ENCODE measurements at places on chromosomes 2 and 18.

- no peak for DNase-seq
These were observed 19.1 kb downstream of the PARD6G start for GRCh38 chr18:80228051-80228848.

DNA sequence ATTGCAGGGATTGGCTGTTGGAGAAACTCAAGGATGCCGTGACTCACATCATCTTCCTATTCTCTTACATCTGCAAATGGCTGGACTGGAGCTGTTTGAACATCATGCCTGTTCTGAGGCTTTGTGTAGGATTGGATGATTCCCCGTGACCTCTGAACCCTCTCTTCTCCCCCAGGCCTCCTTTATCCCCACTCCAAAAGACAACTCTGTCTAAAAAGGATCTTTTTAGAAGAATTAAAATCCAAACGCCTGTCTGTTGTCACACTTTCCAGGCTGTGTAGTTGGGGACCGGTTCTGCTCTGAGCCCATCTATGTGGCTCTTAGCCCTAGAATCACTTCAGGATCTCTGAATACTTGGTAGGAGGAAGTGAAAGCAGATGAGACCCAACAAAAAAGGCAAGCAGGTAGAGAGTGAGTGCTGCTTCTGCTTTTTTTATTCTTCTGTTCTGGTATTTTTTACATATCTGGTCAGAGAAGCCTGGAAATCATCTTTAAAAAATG lies 565 bp downstream of the SP140 start:
- no peak for DNase-seq

GRCh38 chr2:25085761-25086560 lies 44.1 kb downstream of the EFR3B start:
- DNase-seq: no peak

DNA sequence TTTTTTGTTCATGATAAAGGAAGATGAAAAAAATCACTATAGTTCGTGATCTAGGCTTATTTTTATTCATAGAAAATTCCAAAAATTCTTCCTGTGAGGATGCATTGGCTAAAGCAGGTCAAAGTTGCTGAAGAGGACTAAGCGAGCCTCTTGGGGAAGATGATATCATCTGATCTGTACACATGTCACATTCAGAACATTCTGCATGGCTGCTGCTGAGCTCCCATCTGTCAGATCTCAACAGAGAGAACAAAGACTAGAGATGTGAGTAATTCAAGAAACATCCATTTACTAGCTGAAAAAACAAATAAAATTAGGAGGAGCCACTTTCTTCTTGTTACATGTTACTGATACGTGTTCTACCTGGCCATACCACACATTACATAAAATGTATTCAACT lies 518.6 kb upstream of the FSIP2 start:
- DNase-seq: no peak

DNA sequence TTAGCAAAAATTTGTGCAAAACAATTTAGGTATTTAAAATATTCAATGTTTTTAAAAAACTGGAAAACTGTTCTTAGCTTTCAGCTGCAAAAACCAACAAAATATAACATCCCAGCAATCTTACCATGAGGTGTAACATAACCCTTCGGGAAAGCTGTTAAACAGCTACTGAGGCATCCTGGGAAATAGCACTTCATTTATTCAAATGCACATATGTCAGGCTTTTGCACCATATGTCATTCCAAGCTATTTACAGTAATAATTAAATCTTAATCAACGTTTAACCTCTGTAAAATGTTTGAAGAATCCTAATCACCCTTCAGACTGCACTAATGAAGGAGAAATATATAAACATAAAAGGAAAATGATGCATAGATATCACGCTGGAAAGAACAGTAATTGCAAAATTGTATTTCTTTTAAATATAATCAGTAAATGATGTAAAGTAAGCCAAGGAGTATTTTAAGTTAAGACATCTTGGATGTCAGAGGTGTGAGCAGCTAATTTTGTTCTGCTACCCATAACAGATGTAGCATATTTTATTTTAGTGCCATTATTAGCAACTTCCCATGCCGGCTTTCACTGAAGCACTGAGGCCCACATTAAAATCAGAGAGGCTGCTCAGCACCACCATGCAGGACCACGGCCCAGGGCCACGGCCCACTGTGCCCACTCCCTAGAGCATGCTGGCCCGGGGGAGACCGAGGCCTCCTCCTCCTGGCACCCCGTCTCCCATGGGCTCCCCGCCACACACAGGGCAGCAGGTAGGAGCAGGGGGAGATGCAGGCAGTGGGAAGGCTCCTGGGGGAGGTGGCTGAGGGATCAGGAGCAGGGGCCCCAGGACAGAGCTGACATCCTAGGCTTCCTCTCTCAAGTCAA lies 30.9 kb downstream of the EMX1 start:
- no peak for DNase-seq

DNA sequence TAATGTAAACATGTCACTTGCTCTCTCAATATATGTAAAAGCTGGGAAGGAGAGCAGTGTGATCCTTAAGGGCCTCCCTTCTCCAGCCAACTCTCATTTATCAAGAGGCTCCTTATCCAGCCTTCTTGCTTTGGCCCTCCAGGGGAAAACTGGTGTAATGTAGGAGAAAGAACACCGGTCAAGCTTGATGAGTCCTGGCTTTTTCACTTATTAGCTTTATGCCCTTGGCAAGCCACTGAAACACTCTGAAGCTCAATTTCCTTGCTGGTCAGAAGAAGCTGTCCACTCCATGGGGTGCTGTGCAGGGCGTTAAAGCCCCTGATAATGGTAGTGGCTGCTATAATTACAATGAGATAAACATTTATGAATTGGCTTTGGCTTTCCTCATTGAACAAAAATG lies 251.2 kb upstream of the RBBP8 start:
- DNase-seq: no peak

GRCh38 chr2:113734185-113734584 lies 22.3 kb downstream of the SLC35F5 start:
- no peak for DNase-seq

GRCh38 chr2:66437109-66437690 lies 2.3 kb downstream of the MEIS1 start:
- DNase-seq: no peak

DNA sequence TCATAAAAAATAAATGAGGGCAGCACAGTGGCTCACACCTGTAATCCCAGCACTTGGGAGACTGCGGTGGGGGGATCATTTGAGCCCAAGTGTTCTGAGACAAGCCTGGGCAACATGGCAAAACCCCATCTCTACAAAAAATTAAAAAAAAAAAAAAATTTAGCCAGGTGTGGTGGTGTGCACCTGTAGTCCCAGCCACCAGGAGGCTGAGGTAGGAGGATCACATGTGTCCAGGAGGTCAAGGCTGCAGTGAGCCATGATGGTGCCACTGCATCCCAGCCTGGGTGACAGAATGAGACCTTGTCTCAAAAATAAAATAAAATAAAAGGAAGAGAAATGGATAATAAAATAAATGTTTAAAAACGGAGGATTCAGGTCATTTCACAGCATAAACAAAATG lies 113.5 kb downstream of the ATAD2B start:
- no peak for DNase-seq

DNA sequence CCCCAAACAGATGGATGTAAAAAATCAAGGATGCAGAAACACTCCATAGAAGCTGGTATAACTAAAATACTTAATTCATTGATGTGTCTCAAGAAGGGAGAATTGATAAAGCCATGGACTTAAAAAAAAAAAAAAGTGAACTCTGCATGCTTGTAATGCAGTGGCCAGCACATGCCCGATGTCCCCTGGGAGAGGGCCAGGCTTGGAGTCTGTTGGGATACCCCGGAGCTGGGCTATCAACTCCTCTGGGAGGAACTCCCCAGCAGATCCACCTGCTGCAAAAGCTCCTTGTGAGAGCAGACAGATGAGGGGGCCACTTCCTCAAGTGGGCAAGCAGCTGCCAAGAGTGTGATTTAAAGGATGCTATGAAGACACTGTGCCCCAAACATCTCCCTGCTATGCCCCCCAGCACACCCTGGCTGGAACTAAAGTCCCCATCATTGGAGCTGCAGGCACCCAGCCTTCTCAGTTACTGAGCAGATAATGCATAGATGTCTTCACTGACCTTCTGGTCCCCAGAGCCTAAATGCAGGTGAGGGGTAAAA lies 311.5 kb upstream of the ID2 start:
- no peak for DNase-seq

DNA sequence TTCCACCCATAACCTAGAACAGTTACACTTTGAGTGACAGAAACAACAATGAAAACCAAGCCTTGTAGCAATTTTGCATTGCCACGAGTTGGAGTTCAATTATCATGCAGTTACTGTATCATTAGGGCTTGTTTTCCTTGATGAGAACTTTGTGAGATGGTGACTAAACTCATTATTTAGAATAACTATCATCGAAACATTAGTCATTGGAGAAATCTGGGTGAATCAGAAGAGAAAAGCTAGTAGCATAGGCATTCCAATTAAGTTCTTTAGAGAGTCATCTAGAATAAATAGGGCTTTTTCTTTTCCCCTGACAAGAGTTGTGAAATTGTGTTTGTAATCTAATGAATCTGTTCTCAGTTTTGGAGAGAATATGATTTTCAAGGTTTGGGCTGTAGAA lies 122.8 kb upstream of the DOCK10 start:
- no peak for DNase-seq

GRCh38 chr2:238302087-238302486 lies 13.7 kb upstream of the PER2 start:
- DNase-seq: no peak

GRCh38 chr2:196980001-196980400 lies 53.5 kb upstream of the PGAP1 start:
- DNase-seq: no peak

- DNase-seq: no peak
These were observed 440.5 kb downstream of the NBAS start for GRCh38 chr2:15120631-15121030.

- no peak for DNase-seq
These were observed 16.7 kb upstream of the ADGRF3 start for GRCh38 chr2:26363323-26363722.

DNA sequence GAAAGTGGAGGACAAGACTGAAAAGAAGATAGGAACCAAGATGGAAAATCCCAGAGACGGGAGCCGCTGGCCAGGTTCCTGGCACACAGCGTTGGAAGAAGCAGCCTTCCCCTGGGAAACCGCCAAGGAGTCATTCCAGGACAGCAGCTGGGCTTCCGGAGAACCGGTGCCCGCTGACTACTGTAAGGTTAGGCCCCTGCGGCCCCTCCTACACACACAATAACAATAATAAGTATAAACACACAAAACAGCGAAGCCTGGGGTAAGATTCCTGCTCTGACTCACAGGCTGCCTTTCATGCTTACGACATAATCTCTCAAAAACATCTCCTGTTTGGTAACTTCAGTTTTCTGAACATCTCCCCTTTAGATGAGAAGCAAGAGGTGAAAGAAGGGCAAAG lies 28.1 kb upstream of the MYCN start:
- DNase-seq: no peak

DNA sequence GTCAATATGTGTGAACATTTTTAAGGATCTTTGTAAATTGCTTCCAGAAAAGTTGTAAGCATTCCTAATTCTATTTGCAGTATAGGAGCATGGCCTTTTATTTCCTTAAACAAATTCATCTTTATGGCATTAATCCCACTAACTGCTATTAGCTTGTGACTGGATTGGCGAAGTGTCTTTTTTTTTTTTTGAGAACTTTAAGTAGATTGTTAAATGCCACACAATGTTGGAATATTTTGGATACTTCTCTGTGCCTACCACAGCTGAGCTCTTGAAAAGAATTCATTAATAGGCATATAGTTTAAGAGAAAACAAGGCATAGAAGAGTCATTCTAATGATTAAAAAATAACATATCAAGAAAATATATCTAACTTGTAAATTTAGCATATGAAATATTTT lies 129.7 kb downstream of the LAMA3 start:
- no peak for DNase-seq

DNA sequence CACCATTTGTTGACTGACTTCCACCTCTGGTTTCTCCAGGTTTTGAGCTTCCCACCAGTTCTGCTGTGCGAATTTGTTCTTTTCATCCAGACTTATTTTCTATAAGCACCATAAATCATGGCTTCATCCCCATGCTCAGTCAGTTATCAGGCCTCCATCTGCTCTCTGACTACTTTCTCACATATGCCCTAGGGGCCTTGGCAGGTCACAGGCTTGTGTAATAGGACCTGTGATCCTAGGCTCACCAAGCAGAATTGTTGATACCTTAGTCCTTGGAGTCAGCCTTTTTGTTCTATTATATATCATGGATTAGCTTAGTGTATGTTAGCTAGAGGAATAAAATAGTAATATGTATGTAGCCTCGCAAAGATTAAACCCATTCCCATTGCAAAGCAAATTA lies 284.2 kb upstream of the TANK start:
- DNase-seq: no peak

GRCh38 chr2:10584843-10585475 lies 104.8 kb downstream of the NOL10 start:
- no peak for DNase-seq

DNA sequence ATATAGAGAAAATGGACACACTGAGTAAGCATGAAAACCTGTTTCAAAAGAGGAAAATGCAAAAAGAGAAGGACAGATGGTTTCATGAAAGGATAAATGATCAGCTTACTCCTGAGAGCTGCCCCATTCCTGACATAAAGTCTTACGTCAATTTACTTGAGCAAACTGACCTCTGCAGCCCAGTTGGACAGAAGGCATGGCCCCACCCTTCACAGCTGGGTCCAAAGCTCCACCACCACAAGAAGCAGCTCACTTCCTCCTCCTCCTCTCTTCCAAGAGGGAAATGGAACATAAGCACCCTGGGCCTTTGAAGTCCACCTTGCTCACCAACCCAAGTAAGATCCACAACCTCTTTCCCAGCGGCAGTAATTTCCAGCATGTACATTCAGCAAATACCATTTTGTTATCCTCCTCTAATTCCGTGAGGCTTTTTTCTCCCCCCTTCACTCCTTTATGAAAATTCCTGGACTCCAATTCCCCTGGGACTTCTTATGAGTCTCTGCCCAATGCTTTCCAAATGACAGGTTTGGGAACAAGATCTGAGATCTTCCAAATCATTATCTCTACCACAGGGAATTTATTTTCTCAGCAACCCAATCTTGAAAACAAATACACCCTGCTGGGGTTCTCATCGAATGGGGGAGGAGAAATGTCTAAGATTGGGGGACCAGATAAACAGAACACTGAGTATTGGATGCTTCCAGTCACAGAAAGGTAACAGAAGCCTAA lies 10.1 kb downstream of the COL4A4 start:
- no peak for DNase-seq

GRCh38 chr2:189439342-189439741 lies 1.9 kb upstream of the WDR75 start:
- DNase-seq: no peak

GRCh38 chr2:108570416-108570815 lies 36.1 kb downstream of the LIMS1 start:
- DNase-seq: no peak

- DNase-seq: no peak
These were observed 162.1 kb downstream of the ZEB2 start for GRCh38 chr2:144357623-144358373.

DNA sequence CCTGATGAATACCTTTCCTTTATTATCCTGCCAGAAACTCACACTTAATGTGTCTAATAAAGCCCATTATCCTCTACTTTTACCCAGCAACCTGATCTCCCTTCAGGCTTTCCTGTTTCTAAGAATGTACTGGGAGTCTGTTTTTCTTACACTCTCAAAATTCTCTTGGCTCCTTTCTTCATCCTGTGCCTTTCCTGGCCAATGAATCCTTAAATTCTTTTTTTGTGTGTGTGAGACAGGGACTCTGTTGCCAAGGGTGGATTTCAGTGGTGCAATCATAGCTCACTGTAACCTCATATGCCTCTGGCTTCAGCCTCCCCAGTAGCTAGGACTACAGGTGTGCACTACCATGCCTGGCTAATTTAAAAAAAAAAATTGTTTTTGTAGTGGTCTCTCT lies 72.7 kb downstream of the MAP2 start:
- DNase-seq: no peak

GRCh38 chr2:35454966-35455638 lies 900.5 kb upstream of the CRIM1 start:
- DNase-seq: no peak

- no peak for DNase-seq
These were observed 27.9 kb upstream of the GLI2 start for GRCh38 chr2:120707816-120708215.
